ENCODE measurements at places on chromosomes 1 and 21. TPM values are rescaled to one million over a fixed set of nuclear protein-coding genes. Genes with fewer than 3 reads are reported as not detected.

The ANKRD65 gene
- 6.2 TPM for total RNA-seq

DNA sequence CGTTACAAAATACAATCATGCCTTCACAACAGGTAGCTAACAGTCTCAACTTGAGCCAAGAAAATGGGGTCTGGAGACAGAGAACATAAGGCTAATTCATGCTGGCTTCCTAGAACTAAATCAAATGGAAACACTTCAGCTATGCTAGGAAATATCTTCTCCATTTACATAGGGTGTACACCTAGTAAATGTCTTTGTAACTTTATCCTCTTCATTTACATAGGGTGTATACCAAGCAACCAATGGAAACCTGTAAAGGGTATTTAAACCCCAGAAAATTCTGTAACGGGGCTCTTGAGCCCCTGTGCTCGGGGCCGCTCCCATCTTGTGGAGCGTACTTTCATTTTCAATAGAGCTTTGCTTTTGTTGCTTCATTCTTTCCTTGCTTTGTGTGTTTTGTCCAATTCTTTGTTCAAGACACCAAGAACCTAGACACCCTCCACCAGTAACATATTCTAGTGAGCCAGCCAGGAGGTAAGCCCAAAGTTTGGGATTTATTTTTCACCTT, 19.5 kb upstream of the CYP4X1 start:
- DNase-seq, result no peak

DNA sequence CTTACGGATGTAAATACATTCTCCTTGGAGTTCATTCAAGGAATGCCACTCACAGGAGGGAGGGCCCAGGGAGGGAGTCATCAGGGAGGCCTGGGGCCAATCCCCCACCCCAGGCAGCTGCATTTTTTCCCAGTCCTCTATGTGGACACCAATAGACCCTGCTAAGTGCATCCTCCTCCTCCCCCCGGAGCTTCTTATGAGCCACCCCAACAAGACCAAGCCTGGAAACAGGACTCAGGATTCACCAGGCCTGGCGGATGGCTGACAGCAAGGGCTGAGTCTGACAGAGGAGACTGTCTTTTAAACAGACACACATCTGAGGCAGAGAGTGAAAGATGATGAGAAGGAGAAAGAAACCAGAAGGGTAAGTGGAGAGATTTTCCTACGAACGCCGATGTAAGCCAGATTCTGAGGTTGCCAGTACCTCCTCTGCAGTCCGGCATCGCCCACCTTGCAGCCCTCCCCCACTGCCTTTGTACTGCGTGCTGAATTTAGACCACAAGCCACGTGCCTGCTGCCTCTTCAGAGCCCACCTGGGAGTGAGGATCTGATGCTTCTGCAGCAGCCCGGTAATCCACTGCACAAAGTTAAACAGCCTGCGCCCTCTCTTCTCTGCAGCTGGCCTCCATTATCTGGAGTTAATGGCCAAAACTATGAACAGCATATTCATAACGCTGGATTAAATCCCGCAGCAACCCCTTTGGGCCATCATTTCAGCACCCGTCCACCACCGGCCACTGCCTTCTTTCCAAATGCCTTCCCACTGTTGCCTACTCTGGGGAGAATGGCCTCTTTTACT, 17.6 kb upstream of the SFPQ start:
- no peak for DNase-seq

- DNase-seq, result no peak
These were observed 57.0 kb downstream of the GPR161 start for GRCh38 chr1:168079761-168080160.

GRCh38 chr1:54835131-54835898, 34.2 kb upstream of the TTC22 start:
- no peak for DNase-seq
